ENCODE measurements at places on chromosomes 6 and 20.

DNA sequence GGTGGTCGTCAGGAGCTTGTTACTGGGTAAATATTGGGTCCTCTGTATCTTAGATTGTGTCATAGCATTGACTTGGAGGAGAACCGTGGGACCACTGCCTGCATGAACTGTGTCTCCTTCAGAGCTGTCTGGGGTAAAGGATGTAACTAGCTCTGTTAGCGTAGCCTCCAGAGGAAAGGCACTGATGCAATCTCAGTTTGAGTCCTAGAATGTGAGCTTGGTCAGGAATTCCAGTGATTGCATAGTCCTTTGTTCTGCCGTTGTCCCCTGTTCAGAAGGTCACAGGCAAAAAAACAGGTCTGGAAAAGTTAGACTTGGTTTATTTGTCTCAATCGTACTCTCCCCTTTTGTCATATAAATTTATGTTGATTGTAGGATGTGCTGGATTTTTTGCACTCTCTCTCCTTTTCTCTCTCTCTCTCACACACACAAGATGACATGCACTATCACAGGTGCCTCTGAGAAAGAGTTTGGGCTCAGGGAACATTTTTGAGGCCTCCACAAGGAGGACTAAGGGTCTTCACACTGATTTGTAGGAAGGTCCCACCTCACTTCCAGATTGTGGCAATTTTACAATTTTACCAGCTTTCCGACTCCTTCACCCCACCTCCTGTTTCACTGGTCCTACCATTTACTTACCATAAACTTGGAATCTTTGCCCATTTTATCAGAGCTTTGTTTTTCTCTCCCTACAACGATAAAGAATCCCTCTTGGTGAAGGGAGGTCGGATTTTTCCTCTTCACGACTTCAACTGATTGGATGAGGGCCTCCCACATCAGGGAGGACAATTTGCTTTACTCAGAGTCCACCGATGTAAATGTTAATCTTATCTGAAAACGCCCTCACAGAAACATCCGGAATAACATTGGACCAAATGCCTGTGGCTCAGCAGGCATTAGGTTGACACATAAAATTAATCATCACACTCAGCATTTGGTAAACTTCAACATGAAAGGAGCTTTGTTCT is 7.0 kb upstream of the DACT2 start:
- no peak for DNase-seq

GRCh38 chr6:152277826-152278329 is 359.3 kb downstream of the SYNE1 start:
- no peak for DNase-seq

DNA sequence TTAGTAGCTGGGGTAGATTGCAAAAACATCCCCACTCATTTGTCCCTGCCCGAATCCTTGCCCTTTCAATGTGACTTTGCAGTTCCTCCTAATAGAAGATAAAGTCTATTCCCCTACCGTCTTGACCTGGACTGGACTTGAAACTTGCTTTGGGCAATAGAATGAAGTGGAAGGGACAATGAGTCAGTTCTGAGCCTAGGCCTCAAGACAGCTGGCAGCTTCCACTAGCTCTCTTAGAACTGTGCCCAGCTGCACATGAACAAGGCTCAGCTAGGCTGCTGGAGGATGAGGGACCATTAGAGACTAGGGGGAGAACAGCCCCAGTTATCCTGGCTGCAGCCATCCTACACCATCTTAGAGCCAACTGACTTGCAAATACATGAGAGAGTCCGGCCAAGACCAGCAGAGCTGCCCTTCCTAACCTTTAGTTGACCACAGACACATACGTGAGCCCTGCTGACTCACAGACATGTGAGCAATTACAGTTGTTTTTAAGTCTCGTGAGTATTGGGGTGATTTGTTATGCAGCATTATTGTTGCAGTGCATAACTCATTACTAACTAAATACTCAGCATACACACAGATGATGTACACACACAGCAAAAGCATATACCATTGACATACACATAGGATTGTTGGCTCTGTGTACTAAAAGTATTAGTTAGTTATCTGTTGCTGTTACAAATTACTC is 105.5 kb downstream of the DHX35 start:
- no peak for DNase-seq

- DNase-seq: no peak
Measured at GRCh38 chr20:37295595-37295994, 6.1 kb downstream of the MANBAL start.

GRCh38 chr6:95935736-95936135 is 80.0 kb upstream of the FUT9 start:
- no peak for DNase-seq

GRCh38 chr20:38242848-38243708 is 17.5 kb downstream of the KIAA1755 start:
- peak; percentile 26 for DNase-seq

DNA sequence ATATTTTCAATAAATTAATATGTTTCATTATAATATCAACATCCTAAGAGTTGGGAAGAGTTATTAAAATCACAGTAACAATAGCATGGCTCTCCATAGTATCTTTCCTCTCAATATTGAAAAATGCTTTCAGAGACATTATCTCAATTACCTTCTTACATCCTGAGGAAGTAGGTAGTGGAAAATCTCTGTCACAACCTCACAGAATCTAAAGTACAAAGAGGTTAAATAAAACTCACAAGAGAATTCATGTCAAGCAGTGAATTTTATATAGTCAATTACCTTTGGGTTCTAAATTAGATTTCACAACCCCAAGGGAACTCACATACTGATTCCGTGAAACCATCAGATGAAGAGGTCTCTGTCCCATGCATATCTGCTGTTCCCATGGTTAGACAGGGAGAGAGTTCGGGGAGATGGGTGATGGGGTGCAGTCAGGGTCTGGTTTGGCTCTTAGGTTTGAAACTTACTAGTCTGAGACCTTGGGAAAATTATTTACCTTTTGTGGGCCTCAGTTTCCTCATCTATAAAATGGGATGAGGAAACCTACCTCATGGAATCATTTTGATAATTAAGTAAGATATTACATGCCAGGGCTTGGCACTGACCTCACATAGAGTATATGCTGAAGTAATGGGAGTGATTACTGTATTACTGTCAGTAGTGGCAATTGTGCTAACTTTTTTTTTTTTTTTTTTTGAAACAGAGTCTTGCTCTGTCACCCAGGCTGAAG is 74.0 kb upstream of the SNX9 start:
- DNase-seq: no peak

DNA sequence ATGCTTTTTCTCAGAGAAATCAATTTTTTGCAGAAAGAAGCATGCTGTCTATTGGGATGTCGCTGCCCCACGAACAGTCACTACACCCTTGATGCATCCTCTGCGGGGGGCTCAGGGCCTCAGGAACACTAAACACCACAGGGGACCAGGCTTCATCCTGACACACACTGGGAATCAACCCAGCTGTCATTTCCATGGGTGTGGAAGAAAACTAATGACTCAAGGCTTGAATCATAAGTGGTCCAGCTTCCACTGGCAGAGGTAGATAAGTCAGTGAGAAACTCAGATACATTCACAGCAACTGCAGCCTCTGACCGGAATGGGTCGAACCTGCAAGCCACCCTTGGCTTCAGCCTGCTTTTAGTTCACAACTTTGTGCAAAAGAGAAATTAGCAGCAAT is 81.3 kb upstream of the SPTLC3 start:
- DNase-seq: no peak

GRCh38 chr6:166286839-166287271 is 21.3 kb downstream of the PRR18 start:
- DNase-seq: no peak

GRCh38 chr20:8735674-8736073 is 333.2 kb upstream of the PLCB4 start:
- no peak for DNase-seq

DNA sequence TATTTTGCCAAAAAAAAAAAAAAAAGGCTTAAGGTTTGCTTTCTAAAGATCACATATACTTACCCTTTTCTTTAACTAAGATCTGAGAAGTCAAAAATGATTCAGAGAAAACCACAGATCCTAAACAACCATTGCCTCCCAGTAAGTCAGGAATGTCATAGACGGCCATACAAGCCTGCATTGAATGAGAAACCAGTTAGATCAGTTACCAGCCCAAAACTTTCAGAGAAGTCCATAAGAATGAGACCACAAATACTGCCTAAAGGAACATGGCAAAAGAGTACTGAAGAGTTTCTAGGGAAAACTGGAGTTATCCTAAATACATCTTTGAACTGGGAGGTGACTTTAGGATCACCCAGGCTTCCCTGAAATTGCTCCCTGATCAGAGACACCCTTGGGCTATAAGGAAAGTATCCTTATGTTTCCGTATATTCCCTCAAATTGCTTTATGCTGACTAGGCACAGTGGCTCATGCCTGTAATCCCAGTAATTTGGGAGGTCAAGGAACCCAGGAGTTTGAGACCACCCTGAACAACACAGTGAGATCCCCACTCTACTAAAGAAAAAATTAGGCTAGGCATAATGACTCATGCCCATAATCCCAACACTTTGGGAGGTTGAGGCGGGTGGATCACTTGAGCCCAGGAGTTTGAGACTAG is 79.4 kb upstream of the SLC4A11 start:
- DNase-seq: no peak

DNA sequence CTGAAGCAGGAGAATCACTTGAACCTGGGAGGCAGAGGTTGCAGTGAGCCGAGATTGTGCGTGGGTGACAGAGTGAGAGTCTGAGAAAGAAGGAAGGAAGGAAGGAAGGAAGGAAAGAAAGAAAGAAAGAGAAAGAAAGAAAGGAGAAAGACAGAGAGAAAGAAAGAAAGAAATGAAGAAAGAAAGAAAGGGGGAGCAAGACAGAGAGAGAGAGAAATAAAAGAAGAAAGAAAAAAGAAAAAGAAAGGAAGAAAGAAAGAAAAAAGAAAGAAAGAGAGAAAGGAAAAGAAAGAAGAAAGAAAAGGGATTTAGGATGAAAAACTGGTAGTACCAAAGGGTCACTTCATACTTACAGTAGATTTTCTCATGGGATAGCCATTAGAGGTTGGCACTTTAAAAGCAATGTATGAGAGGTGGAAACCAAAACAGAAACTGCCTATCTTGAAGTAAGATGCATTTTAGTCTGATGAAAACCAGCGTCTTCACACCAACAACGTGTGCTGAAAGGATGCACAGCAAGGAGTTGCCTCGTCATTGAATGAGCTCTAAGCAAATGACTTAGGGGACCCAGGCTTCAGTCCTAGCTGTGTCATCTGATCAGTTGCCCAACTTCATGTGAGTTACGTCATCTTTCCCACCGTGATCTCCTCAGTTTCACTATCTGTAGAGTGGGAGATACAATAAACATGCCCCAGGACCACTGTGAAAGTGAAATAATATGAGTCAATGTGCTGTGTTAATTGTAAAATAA is 133.9 kb upstream of the NEDD9 start:
- DNase-seq: no peak

DNA sequence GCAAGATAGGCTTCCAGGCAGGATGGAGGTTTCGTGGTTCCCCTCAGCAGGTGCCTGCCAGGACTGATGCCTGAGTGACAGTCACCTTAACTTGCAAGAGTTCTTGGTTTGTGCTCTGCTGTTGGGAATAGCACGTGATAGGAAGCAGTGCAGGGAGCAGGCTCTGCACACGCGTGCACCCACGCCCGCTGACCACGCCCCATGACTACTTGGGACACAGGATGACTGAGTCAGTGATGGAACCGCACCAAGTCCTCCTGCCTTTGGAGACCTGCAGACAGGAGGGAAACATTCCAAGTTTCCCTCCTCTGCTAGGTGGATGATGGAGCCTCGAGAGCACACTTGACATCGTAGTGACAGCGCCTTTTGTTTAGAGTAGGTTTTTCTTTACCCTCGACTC is 164.2 kb downstream of the DTNBP1 start:
- DNase-seq: peak; percentile 29

- peak; percentile 37 for DNase-seq
Measured at GRCh38 chr20:53751620-53752318, 158.1 kb upstream of the ZNF217 start.

DNA sequence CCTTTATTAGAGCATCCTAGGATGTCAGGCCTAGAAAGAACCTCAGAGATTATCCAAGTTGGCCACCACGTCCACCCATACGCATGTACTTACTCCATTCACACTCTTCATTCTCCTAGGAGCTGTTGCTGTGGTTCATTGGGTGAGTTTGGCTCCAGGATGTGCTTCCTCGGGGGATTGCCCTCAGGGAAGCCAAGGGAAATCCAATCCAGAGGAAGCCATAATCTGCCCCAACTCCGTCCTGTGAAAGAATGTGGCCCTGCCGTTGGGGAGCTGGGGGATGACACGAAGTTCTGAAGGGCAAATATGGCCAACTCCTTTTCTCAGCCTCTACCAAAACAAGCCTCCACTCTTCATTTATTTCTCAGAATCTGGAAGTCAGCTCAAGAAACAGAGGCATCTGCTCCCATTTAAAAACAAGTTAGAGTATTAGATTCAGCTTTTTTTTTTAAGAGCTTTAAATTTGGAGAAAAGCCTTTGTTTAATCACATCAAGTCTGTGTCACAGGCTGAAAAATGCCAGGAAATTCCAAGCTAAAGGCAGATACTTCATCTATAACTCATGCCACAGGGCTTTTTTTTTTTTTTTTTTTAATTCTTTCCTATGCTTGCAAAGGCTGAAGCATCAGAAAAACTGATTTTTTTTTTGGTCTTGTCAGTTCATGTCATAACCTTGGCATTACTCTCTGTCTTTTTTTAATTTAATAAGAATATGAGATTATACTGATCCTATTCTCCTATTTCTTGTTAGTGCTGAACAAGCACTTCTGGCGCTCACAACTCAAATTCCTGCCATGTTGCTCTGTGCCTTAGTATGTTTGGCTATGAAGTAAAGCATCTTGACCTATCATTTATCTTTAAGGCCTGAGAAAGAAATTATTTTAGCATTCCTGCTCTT is 480.9 kb upstream of the MARCKS start:
- DNase-seq: no peak

GRCh38 chr6:158560836-158561320 is 987 bp downstream of the TMEM181 start:
- peak; percentile 61 for DNase-seq

DNA sequence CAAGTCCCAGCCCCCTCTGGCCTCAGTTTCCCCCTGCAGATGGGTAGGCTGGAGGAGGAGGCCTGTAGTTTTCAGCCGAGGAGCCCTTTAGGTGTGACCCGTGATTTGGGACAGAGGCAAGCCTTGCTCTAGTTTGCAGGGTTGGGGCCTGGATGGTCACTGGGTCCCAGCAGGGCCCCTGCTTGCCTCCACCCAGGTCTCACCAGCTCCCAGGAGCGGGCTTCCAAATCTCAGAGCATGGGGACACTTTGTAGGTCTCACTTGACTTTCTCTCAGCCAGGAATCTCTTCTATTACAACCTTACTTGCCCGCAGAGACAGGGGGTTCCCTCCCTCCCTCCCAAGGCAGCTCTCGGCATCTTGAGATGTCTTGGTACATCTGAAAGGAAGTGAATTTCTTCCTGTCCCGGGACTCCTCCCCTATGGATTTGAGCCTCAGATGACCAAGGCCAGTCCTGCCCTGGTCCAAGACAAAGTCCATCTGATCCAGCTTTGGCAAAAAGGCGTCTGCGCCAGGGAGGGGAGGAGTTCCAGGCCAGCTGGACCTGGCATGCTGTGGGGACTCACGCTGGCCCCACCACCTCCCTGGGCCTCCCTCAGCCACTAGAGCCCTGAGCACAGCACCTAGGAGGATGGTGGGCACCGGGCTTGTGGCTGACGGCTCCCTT is 47.4 kb downstream of the SRC start:
- no peak for DNase-seq

GRCh38 chr6:53673162-53673727 is 7.7 kb upstream of the KLHL31 start:
- peak; percentile 15 for DNase-seq
